ENCODE measurements at places on chromosomes 6 and 20.

GRCh38 chr20:32762754-32763201, 593 bp downstream of the DNMT3B start:
- no peak for DNase-seq

DNA sequence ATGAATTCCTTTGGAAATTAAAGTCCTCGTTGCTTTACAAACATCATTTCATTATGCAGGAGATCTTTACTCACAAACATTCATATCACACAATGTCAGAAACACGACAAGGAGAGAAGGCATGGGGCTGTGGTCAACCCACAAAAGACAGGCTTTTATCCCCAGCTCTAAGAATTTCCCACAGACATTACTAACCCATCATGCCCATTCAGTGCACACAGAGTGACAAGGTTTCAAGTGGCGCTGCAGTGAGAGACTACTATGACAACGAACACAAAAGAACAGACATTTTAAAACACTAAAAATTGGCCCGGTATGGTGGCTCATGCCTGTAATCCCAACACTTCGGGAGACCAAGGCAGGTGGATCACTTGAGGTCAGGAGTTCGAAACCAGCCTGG, 579.8 kb upstream of the AGPAT4 start:
- DNase-seq: no peak

DNA sequence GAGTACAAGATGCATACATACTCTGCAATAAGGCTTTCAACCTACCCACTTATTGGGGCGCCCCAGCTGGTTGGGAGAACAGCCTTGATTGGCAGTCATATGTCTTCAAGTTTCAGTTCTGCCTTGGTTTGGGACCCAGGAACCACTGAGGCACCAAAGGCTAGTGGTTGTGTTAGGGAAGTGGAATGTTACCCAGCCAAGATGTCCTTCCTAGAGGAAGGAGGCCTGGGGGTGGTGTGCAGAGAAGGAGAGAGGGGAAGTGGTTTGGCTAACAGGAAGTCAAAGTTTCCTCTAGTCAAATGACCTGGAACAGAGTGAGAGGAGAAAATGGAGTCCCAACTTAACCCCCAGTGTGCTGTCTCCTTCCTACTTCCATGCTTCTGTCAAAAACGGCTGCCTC, 59.4 kb downstream of the CD164 start:
- no peak for DNase-seq

DNA sequence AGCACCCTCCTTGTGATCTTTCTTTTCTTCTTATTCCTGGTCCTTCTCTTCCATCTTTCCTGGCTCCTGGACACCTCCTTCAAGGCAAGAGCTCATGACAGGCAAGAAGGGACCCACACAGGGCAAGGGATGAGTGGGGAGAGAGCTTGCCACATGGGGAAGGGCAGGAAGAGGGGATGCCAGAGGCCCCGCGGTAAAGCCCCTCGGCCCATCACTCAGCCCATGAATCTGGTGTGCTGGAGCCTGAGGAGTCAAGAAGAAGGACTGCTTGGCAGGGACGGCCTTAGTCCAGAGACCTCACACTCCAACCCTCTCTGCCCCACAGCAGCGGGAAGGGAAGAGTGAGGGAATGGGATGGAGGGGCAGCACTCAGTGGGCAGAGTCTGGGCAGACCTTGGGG, 52.3 kb upstream of the SAYSD1 start:
- DNase-seq: no peak

DNA sequence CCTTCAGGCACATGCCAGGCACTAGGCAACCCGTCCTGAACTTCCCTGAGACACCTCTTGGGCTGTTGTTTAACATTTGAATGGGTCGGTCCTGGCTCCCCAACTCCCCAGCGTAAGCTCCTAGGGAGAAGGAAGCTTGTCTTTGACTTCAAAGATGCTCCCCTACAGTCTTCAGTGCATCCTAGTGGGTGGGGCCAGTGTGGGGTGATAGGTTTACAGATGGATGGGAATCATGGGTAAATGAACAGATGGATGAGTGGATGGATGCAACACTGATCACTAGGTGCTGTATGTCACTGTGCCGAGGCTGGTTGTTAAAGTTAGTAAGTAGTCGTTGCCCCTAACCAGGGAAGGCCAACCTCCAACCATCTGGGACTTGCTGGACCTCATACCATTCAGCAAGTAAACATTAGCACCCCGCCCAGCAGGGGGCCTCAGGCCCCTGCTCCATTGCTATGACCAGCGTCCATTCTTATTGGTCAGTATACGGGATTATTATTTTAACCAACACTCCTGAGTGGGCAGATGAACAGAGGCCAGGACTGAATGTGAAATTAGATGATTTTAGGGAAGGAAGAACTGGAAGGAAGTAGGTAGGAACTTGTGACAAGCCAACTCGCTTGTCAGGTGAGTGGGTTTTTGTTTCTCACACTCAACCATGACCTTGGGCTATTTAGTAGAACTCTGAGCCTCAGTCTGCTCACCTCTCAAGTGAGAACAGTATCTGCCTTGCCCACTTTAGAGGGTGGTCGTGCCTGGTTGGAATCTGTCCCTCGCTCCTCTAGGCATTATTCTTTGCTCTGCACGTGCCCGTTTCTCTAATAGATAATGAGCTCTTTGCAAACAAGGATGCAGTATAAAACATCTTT, 82.9 kb upstream of the FOXP4 start:
- peak; percentile 71 for DNase-seq

DNA sequence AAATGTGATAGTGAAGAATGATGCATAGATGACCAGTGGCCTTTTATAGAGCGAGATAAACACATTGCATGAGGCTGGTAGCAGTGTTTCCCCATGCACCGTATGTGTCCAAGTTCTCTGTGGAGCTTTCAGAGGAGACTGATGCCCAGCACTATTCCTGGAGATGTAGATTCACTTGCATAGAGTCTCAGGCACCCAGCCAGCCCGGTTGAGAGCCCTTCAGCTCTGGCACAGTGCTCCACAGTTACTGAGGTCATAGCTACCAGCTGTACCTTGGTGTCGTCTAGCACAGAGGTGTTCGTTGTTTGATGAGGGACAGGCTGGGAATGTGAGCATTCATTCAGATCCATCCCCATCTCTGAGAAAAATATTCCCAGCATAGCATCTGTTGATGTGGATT, 328.9 kb downstream of the FARS2 start:
- DNase-seq: no peak

- DNase-seq: no peak
These were observed 37.1 kb downstream of the NCOA7 start for GRCh38 chr6:125827788-125828320.

DNA sequence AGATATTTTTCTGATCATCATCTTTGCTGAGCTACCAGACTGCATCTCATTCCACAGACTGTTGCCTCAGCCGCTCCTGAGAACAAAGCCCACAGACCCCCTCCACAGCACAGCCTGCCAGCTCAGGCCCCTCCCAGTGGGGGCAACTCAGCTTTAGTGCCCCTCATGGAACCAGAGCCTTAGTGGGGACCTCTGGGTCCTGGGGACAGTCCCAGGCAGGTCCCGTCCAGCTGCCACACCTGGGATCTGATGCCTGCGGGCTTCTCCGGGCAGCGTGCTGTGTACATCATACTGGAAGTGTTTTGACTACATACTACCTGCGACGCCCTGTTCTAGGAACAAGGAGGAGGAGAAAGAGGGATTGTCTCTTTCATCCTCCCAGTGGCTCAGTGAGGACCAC, 38.3 kb upstream of the QKI start:
- DNase-seq: no peak

- peak; percentile 59 for DNase-seq
These were observed 21.3 kb downstream of the CTNNBL1 start for GRCh38 chr20:37714978-37715672.

DNA sequence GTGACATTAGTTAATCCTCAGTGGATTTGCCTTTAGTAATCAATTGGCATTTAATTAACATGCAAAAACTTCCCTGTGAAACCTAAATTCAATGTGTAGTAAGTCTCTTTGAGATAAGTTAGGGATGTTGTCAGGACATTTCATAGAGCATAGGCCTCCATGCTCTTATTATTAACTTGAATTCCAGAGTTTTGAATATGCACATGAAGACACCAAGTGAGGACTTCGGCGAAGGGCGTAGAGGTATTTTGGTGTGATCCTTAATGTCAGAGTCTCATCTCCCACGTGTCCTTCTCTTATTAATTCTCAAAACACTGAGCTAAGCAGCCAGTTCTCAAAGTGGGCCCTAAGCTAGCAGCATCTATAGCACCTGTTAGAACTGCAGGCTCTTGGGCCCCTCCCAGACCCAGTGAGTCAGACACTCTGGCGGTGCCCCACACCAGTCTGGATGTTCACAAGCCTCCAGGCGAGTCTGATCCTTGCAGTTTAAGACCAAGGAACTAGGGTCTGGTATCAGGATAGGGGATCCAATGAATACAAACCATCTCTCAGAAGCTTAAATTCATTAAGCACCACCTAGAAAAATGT, 292.1 kb downstream of the QKI start:
- no peak for DNase-seq

DNA sequence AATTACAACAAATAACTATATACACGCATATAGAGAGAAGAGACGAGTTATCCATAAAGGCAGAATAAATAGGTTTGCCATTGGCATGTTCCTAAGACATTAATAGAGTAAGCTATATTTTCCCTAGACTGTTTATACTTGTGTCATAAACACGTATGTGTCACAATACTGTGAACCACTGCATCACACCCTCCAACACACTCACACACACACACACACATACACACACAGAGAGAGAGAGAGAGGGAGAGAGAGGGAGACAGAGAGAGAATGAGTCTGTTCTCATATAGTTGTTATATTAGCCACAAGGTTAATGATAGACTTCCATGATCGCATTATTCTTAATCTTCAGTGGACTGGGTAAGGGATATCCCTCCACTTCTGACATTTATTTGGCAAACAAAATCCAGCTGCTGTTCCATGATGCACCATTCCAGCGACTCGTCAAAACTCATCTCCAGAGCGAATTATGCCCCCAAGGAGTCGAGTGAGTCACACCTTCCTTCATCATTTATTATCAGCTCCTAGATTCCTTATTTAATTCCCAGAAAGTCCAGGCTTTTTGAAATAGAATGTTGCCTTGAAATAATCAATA, 82.8 kb upstream of the HIVEP1 start:
- peak; percentile 35 for DNase-seq

GRCh38 chr6:15413466-15414234, 167.8 kb downstream of the JARID2 start:
- peak; percentile 23 for DNase-seq

- DNase-seq: no peak
These were observed 164.0 kb downstream of the TMEM242 start for GRCh38 chr6:157159348-157159747.

- peak; percentile 86 for DNase-seq
These were observed 14.9 kb upstream of the RFPL4B start for GRCh38 chr6:112332274-112332673.

DNA sequence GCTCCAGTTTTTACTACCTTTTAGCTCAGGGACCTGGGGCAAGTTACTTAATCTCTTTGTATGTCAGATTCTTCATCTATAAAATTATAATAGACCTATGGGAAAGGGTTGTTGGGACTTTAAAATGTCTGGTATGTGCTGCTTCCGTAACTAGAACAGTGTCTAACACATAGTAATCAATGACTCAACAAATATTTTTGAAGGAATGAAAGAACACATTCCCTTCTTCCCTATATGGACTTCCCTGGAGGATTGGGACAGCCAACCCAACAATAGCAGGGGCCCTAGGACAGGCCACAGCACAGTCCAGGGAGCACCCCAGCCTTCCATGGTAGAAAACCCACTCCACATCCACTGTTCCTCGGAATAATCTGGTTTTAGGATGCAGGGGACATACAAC, 50.7 kb upstream of the TPD52L1 start:
- peak; percentile 96 for DNase-seq

DNA sequence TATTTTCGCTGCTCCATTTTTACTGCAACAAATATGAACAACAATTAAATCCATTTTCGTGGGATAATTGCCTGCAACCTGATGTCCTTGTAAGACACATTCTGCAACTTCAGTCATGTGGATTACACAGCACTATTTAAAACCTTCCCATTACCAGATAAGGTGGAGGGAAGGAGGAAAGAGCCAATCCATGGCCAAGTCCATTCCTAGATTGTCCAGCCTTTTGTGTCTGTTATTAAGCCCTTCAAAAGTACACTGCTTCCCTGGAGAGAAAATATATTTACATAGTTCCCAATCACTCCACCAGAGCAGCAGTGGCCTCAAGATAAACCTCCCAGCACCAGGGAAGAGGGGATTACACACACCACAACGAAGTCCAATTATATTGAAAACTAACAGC, 347.9 kb downstream of the CDH26 start:
- DNase-seq: no peak

DNA sequence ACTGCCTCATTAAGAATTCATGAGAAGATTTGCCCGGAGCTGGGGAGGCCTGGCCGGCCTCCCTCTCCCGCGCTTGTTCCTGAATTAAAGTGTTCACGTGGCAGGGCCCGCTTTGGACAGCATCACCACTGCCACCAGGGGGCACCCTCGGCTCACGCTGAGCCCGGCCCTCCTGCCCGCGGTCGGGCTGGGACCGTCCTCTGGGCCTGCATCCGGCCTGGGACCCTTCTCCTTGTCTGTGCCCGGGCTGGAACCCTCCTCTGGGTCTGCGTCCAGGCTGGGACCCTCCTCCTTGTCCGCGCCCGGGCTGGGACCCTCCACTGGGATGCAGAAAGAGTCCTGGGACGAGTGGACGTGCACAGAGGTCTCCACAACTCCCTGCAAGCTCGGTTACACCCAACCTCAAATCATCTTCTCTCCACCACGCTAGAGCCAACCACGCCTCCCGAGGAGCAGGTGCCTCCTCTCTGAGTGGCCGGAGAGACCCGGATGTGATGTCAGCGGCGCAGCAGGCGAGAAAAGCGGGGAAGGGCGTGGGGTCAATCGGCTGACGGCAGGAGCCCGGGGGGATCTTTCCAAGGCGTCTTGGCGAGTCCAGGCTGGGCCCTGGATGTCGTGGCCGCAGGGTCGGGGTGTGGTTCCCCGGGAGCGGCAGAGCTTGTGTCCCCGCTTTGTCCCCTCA, 50.9 kb upstream of the DACT2 start:
- DNase-seq: no peak

GRCh38 chr6:26336355-26337198, 28.4 kb upstream of the BTN3A2 start:
- peak; percentile 70 for DNase-seq

GRCh38 chr20:19074828-19075516, 137.5 kb upstream of the SLC24A3 start:
- no peak for DNase-seq

DNA sequence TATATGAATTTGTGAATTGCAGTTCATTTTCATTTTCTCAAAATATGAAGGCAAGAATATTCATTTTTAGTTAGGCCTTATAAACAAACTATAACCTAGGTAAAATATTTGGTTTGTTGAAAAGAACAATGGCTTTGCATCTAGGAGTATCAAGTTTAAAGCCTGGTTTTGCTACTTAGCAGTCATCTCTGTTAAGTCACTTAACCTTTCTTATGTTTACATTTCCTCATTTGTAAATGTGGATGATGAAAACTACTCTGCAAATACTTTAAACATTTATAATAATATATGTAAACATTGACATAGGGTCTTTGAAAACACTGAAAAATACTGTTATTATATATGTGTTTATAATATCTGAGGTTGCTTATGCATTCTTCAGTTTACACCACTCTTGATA, 135.5 kb downstream of the CENPW start:
- no peak for DNase-seq
